ENCODE measurements at places on chromosomes 6 and 20.

DNA sequence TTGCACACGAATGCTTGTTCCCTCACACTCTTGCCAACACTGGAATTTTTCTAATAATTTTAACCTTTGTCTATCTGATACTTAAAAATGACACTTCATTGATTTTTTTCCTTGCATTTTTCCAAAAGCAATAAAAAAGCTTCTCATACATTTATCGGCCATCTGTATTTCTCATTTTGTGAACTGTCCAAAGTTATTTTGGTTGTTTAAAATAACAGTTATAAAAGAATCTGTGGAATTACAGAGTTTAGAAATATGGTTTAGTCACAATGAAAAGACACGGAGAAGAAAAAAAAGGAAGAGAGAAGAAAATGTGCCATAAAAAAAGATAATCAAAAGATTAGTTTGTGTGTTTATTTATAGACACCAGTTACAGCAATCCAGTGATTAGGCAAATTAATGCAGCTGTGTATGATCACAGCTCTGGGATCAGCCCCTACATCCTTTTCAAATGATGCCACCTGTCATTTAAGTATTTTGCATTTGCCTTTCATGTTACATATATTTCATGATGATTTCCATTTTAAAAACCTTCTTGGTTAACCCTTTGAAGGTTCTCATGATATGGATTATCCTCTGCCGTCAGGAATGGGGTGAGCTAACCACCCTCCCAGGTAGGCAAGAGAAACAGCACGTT lies 171.7 kb downstream of the BACH2 start:
- no peak for DNase-seq

DNA sequence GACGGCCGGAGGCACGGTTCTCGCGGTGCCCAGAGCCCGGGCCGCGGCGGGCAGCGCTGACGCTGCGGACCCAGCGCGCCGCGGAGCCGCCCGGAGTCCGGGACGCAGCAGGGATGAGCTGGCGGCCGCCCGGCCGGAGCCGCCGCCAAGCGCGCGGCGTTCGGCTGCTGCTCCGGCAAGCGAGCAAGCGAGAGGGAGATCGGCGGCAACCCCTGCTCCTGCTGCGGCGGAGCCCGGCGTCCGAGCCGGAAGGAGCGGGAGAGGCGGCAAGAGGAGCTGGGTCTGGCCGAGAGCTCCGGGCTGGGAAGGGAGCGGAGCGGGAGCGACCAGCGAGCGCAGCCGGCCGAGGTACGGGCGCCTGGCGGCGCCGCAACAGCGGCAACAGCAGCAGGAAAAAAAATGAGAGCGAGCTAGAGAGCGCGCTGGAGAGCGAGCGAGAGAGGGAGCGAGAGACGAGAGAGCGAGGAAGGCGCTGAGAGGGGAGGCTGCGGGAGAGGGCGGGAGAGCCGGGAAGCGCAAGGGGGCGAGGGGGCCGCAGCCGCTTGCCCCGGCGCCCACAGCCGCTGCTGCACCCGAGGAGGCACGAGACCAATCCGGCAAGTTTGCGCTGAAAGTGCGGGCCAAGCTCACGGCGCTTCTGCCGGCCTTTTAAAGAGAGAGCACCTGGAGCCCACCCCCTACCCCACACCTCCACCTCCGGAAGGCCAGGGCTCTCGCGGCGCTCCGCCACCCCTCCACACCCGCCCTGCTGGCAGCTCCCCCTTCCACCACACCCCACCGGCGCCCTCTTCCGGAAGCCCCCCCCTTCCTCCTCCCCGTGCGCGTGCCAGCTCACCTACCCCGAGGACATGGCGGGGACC lies 496 bp downstream of the GRM4 start:
- no peak for DNase-seq

- DNase-seq, result no peak
Observed at GRCh38 chr20:12068121-12068520, 150.4 kb downstream of the BTBD3 start.

DNA sequence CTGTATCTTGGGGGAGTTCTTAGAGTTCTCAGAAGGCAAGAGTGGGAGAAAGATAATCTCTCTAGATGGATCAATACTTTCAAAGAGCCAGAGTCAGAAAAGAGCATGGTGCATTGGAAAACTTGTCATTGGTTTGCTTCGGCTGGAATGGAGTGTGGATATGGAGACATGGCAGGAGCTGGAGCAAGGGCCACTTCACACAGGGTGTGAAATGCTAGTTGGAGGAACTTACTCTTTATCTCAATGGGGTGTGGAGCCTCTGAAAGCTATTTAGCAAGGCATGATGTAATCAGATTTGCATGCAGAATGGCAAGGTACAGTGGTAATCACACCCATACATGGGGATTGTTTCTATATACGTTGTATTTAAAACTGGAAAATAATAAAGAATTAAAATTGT lies 31.5 kb upstream of the PAQR8 start:
- no peak for DNase-seq

GRCh38 chr6:21438986-21439352 lies 154.6 kb upstream of the SOX4 start:
- DNase-seq, result no peak

GRCh38 chr20:41268402-41268801 lies 49.1 kb downstream of the ZHX3 start:
- DNase-seq, result no peak

DNA sequence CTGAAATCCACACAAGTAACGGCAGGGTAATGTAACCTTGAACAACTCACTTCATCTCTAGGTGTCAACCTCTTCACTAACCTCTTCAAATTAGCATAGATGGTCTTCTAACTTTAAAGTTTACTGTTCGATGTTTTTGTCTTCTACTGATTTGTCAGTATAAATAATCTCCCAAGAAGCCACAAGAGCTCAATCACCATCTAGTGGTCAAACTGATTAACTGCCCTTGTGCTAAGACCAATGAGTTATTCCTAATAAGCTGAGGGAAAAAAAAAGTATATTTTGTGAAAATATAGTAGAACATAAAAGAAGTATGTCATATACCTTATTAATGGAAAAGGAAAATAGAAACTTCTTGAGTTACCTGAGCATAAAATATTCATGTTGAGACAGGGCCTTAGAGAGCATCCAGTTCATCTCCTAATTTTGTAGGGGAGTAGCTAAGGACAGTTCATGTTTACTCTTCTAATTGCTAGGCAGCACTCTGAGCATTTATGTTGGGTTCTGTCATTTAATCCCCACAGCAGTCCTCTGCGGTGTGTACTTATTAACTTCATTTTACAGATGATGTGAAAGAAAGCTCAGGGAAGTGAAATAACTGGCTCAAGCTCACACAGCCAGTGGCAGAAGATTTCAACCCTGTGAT lies 317.1 kb downstream of the ESR1 start:
- peak; percentile 60 for DNase-seq

DNA sequence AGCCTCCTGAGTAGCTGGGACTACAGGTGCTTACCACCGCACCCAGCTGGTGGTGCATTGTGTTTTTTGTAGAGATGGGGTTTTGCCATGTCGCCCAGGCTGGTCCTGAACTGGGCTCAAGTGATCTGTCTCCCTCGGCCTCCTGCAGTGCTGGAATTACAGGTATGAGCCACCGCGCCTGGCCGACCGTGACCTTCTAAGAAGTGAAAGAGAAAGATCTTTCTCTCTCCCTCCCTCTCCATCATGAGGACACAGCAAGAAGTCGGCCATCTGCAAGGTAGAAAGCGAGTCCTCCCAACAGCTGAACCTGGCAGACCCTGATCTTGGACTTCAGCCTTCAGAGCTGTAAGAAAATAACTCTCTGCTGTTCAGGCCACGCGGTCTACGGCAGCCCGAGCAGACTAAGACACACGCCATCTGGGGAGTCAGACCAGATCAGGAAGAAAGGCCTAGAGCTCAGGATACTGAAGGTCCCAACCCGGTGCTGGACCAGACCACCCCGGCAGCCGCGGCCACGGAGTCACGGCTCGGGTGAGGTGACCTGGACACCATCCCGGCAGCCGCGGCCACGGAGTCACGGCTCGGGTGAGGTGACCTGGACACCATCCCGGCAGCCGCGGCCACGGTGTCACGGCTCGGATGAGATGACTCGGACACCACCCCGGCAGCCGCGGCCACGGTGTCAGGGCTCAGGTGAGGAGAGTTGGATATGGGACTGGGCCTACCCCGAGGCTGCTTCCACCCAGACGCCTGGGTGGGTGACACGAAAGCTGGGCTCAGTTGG lies 9.6 kb downstream of the GMEB2 start:
- no peak for DNase-seq

- DNase-seq, result no peak
Observed at GRCh38 chr6:166386111-166386510, 3.4 kb upstream of the MPC1 start.

- no peak for DNase-seq
Observed at GRCh38 chr6:29661071-29661470, 4.2 kb downstream of the MOG start.

DNA sequence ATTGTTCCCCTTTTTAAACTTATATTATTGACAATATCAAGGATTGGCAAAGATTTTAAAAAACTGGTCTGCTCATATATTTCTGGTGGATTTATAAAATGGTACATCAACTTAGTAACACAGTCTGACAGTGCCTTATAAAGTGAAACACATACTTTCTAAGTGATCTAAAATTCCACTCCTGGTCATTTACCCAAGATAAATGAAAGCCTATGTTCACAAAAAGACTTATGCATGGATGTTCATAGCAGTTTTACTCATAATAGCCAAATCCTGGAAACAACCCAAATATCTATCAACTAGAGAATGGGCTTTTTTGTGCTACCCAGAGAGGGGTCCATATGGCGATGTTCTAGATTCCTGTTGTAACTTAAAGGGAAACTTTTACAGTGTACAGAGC lies 222.4 kb upstream of the FAM83B start:
- no peak for DNase-seq

GRCh38 chr20:53736757-53737395 lies 143.2 kb upstream of the ZNF217 start:
- DNase-seq, result no peak

- DNase-seq, result peak; percentile 29
Observed at GRCh38 chr6:97440590-97441176, 157.7 kb upstream of the MMS22L start.

DNA sequence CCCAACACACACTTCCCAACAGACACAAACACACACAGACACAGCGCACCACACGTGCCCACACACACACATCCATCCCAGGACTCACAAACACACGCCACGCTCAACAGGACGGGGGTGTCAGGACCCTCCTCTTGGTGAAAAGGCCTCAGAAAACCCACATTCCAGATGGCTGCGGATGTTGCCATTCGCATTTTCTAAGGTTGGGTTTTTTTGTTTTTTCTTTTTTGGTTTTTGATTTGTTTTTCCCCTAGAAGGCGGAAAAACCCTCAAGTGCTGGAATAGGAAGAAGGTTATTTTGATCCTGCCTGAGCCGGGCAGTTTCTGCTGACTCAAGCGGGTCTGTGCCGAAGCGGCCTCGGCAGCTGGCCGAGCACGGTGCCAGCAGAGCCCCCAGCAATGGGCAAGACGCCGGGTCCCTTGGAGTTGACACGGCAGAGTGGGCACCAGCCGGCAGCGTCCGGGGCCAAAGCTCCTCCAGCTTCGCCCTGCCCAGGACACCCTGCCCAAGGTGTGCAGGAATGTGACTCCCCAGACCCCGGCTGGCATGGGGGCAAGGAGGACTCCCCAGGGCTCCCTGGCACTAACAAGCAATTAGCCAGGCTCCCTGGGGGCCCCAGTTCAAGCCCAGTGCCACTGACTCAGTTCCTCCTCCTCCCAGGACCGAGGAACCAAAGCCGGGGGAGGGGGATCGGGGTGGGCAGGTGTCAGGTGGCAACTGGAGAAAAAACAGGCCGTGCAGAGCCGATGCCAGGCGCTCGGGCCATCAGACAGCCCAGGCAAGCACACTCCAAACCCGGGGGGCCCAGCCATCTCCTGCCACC lies 40.9 kb upstream of the ZBP1 start:
- no peak for DNase-seq

- no peak for DNase-seq
Observed at GRCh38 chr6:30450548-30450908, 38.8 kb upstream of the HLA-E start.

- peak; percentile 44 for DNase-seq
Observed at GRCh38 chr20:13419477-13419876, 198.4 kb downstream of the ISM1 start.

DNA sequence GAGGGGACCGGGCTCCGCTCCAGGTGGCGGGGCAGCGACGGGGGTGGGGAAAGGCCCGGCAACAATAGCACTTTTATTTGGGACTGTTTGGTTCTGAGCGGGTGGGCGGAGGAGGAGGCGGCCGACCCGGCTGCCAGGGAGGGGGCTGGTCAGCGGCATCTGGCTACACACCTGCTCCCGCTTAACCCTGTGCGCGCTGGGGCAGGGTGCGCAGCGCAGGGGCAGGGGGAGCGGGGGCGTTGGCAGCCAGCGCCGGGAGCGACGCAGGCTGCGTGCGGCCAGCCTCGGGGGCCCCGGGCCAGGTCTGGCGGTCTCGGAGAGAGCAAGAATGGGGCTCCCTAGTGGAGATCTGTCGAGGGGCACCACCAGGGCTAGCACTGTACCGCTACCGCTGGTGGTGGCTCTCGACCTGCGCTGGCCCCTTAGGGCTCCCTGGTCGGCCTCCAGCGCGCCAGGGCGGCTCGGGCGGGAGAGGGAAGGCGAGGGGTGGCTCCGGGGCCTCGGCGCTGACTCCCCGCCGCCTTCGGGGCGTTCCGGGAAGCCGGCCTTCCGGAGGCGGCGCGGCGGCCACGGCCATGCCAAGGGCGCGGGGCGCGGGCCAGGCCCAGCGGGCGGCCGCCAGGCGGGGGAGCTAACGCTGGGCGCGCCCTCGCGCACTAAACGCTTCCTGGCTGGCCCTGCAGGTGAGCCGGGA lies 92.4 kb downstream of the NCR2 start:
- peak; percentile 54 for DNase-seq

GRCh38 chr20:50728486-50728980 lies 2.8 kb upstream of the PARD6B start:
- DNase-seq, result no peak

DNA sequence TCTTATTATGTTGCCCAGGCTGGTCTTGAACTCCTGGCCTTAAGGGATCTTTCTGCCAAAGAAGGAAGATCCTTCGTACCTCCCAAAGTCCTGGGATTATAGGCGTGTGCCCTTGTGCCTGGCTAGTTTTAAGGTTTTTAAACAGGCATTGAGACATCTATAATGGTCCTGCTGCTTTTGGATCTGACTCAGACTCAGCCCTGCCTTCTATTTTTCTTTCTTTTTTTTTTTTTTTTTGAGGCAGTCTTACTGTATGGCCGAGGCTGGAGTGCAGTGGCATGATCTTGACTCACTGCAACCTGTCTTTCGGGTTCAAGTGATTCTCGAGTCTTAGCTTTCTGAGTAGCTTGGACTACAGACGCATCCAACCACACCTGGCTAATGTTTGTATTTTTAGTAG lies 73.7 kb downstream of the PHF20 start:
- DNase-seq, result no peak
